Posterior cingulate gyrus (tissue), 11 donors: ENCODE measurements at places on chromosomes 7 and 10.

- no peak for DNase-seq
Measured at GRCh38 chr10:50316695-50317648, 65.7 kb upstream of the ASAH2 start.

DNA sequence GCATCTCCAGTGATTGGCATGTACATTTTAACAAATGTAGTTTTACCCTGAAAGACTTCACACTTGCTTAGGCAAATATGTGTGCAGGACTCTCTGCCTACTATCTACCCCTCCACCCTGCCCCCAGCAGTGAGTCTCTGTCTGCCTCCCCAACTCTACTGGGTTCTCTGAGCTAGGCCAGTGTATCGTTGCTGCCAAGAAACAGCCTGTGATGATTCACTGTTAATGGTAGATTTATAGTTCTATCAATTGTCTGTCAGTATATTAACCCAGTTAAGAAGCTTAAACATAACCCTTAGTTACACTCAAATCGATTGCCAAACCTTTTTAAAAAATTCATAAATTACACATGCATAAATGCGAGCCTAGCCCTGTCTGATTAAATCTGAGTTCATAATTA, 137.0 kb downstream of the SND1 start:
- no peak for DNase-seq

GRCh38 chr7:43430411-43430810, 152.5 kb upstream of the STK17A start:
- no peak for DNase-seq

GRCh38 chr7:44320141-44320540, 5.3 kb downstream of the CAMK2B start:
- DNase-seq: no peak

DNA sequence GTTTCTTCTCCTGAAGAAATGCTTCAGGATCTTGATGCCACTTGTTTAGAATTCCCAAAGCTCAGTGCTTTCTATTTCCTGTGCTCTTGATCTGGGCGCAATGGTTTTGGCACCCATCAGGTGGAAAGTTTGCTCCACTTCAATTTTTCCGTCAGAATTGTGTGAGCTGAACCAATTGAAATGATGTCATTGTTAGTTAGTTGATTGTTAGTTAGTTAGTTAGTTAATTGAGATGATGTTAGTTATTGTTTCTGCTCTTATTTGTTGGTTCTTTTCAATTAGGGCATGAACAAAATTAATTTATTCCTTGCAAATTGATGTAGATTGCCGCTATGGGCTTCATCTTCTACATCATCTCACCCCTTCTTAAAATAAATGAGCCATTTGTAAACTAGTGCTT, 252.6 kb downstream of the BAMBI start:
- no peak for DNase-seq

DNA sequence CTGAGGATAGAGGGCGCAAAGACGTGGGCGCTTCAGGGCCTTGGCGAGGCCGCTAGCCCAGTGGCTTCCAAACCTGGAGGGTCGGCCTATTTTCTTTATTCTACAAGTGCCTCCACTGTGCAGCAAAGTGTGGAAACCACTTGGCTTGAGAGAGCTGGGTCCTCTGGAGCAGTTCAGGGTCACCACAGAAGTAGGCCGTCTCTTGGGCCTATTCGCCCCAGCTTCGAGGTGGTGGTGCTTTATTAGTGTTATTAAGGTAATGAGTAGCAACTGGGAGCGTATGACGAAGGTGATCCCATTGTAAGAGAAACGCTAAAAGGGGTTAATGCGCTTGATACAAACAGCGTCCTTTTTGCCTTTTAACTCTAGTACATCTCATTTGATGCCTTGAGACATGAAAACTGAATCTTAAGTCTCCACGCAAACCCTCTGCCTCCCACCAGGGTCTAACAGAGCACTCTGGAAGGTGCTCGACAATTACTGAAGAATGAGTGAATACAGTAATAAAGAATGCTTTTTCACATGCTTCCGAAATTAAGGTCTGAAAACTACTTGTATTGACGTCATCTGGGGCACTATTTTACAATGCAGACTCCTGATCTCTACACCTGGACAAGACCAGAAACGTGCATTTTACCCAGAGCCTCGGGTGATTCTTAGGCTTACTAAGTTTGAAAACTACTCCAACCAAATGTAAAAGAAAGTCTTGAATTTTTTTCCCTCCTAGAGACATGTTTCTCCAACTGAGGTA, 647 bp upstream of the GSAP start:
- DNase-seq: no peak

DNA sequence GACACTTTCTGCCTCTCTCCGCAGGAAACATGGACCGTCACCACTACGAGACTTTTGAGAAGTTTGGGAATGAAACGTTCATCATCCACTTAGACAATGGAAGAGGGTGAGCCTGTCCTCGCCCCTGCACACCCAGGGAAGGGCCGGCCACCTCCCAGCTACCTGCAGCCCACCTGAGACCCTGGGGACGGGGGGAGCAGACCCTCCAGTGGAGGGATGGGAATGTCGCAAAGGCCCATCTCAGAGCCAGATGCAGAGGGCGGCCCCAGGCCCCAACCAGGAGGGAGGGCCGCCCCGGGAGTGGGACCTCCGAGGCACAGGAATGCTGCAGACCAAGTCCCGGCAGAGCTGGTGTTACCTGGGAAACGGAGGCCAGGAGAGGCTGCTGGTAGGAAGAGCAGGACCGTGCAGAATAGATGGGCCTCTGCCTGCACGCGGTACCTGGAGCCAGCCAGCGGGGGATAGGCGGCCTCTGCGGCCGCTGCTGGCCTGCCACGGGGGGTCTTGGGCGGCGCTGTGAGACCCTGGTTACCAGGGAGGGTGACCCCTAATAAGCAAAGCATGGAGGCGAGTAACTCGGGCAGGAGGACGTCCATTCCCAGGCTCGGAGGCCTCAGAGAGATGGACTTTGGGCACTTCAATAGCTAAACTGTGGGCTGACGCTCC, 32.9 kb upstream of the FOXL3 start:
- peak; percentile 50 for DNase-seq

- DNase-seq: no peak
Measured at GRCh38 chr7:30090111-30090510, 44.7 kb upstream of the MTURN start.

DNA sequence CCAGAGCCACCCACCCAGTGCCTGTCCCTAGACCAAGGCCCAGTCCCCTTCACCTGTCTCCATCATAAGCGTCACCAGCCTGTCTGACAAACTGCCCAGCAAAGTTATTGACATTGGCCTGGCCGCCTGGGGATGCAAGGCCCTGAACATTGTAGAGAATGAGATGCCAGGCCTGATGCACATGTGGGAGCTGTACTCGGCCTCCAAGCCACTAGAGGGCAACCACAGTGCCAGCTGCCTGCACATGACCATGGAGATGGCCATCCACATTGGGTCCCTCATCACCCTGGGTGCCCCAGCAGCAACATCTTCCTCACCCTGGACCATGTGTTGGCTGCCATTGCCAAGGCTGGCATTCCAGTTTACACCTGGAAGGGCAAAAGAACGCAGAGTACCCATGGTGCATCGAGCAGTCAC, 63.7 kb upstream of the ANTXRL start:
- no peak for DNase-seq

DNA sequence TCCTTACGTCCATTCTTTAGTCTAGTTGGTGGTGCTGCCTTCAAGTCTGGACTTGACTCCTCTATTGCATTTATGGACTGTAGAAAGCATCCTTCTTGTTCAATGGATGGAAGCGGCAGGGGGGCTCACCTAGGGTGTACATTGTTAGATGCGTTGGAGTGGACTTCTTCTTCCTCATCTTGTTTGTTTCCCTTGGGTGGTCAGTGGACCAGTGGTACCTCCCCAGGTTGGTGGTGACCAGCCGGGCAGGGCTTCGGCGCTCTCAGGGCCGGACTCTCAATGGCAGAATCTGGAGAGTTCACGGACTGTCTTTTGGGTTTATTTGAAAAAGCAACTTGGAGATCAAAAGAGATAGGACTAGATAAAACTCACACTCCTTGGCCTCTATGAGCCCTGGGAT, 6.2 kb upstream of the BTBD16 start:
- no peak for DNase-seq

DNA sequence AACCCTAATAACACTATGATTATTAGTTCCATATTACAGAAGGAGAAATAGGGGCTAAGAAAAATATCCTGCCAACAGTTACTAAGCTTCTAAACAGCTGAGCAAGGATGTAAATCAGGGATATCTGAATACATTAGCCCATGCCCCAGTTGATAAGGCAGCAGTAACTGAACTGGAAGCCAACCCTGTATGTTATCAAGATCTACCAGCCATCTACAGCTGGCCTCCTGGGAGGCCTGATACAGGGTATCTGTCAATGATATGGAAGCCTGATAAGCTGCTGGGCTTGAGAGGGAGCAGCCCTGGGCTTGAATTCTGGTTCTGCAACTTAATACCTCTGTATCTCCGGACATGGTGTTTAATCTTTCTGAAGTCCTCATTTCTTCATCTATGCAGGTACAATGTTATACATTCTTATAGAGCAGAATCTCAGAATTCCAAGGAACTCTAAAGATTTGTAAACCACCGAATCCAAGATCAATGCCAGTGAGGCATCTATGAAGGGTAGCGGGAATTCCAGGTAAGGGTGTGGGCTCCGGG, 37.9 kb upstream of the AFAP1L2 start:
- no peak for DNase-seq

DNA sequence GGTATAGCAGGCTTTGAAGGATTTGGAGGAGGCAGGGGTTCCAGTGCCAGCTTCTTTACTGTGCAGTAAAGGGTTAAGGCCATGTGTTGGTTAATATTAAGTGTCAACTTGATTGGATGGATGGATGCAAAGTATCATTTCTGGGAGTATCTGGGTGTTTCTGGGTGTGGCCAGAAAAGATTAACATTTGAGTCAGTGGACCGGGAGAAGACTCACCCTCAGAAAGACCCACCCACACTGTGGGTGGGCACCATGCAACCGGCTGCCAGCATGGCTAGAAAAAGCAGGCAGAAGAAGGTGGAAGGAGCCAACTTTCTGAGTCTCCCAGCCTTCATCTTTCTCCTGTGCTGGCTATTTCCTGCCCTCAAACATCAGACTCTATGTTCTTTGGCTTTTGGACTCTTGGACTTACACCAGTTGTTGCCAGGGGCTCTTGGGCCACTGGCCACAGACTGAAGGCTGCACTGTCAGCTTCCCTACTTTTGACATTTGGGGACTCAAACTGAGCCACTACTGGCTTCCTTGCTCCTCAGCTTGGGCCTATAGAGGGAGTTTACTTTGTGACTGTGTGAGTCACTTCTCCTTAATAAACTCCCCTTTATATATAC, 6.8 kb upstream of the TRUB1 start:
- DNase-seq: no peak

- DNase-seq: no peak
Measured at GRCh38 chr7:54946764-54947163, 72.1 kb upstream of the EGFR start.

DNA sequence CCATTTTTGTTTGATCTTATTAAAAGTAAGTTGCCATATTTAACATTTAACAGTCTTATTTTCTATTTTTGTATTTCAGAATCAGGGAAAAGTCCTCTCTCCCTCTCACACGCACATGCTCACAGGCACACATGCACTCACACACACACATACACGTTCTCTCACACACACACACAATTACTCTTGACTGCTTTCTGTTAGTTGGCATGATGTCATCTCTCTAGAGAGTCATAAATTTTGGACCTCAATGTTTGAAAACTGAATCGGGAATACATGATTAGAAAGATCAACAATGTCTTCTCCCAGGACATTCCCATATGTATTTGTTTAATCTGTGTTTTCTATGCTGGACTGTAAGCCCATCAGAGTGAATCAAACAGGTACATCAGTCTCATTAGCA, 165.7 kb upstream of the AHR start:
- DNase-seq: no peak

DNA sequence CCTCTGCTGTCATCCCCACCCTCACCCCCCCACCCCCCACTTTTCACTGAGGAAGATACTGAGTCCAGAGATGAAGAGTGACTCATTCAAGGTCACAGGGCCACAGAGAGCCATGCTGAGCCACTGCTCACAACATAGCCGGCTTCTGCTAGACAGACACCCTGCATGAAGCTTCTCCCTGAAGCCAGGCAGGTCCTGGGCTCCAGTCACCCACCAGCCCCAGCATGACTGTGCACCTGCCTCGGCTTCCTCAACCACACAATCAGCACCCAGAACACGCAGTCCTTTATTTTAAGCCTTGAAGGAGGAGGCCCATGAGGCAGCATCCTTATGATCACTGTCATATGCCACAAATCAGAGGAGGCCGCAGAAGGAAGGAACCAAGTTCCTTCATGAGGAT, 19.2 kb upstream of the PRKAG2 start:
- peak; percentile 82 for DNase-seq

DNA sequence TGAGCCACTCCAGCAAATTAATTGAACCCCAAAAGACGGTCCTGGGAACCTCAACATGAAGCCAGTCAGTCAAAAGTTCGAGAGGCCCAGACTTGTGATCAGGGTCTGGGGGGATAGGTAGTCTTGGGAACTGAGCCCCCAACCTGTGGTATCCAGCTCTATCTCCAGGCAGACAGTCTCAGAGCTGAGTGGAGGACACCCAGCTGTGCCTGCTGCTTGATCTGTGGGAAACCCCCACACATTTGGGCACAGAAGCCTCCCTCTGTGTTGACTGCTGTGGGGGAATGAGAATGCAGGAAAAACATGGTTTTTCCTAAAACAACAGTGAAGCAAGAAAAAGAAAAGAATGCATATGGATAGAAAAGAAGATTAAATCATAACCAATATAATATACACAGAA, 16.3 kb upstream of the SNX8 start:
- no peak for DNase-seq

GRCh38 chr7:21338728-21339164, 89.1 kb upstream of the SP4 start:
- DNase-seq: no peak

- DNase-seq: no peak
Measured at GRCh38 chr10:62885684-62886461, 69.7 kb upstream of the EGR2 start.

DNA sequence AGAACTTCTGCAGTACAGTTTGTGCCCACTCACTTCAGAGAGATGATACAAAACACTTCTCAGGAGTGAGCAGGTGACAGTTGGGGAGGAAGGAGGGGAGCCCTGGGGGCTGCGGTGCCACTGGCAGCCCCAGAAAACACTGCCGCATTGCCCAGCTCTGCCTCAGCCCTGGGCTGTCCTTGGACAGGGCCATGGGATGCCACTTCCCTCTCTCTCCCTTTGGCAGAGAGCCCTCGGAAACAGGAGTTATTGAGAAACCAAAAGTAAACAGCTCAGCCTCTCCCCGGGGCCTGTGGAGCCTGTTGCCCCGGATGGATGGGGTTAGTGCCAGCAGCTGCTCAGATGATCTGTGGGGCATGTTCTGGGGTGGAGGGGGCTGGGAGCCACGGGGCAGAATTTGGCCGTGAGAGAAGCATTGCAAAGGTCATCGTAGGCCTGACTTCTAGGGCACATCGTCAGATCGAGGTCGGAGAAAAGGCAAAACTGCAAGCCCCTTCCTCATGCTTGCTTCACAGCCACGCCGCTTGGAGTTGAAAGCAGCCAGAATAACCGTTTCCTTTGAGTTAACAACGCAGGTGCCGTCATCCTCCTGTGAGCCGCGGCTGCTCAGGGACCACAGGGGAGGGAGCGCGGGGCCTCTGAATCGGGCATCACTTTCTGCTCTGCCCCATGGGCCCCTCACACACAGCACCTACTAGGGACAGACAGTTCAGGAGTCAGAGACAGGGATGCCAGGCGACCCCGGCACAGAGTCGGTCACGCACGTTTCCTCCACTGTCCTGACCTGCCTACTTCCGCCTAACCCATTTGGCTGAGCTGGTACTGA, 256.4 kb downstream of the CAMK1D start:
- DNase-seq: peak; percentile 86
